ENCODE measurements at places on chromosomes 7 and 10.

DNA sequence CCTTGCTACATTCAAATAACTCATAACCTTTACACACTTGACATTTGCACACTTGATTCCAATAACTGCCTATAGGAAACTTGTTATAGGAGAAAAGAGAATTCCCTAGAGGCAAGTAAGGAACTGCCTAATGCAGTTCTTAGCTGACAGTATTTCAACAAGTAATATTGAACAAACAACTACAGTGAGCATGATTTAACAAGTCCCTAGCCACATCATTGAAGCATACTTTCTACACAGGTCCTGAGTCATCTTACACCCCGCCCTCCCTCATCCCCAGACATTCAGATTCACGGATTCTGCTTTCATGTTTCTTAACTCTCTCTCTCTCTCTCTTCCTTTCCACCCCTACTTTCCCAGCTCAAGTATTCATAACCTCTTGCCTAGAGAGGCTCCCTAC, 153.5 kb downstream of the LSM5 start:
- no peak for DNase-seq

GRCh38 chr10:103855852-103856796, 748 bp upstream of the SH3PXD2A start:
- no peak for DNase-seq

DNA sequence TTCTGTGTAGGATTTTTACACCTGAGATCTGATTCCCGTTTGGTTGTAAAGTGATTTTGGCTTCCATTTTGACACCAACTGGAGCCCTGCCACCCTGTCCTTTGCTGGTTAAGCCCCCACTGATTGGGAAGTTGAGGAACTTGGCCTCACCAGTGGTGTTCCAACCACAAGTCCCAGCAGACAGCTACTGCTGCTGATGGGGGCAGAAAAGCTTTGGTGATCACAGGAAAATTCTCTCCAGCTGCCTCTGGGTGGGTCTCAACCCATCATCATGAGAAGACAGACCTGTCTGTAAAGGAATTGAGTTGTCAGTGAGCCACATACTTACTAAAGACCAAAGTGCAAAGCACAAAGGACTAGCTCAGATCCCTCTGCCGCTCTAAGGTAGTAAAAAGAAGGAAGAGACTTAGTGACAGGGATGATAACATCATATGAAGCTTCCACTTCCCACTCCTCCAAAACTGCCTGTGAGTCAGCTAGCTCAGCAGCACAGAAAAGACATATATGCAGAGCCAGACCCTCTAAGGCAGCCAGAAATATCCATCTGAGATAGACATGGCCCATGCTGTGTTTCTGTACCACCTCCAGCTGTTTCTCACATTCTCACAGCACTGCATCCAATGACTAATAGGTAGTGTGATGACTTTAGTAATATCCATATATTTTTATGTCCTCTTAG, 22.4 kb upstream of the LRRC17 start:
- no peak for DNase-seq

DNA sequence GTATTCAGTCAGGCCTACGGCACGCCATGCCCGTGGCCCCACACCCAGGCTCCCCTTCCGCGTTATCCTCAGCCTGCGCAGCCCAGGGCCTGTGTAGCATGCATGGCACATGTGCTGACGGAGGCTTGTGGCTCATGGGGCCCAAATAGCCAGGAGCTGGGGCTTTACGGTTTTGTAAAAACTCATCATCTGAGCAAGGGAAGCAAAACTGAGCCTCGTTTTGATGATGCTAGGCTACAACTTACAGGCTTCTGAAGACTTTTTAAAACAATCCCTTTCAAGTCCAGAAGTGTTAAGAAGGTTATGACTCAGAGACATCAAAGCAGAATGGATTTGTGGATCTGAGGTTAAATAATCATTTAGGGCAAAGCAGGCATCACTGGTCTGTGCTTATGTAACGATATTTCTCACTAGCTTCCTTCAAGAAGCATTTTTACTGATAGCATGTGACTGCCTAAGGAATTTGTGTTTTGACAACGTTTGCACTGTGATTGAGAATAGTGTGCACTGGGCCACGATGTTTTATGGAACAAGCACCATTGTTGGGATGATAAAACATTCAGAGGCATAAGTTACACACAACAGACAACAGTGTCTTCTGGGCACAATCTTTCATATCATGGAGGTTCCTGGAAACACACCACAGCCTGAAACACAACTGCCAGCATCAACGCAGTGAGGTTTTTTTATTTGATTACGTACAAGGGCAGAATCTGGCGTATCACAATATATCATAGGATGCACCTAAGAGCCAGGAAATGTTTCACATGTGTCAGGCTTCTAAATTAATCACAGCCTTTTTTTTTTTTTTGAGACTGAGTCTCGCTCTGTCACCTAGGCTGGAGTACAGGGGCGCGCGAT, 274.3 kb downstream of the CCDC3 start:
- DNase-seq: no peak

GRCh38 chr10:48990226-48990625, 50.6 kb upstream of the LRRC18 start:
- DNase-seq: no peak

Data from CD4-positive, alpha-beta T cell treated with Interferon alpha-2 for 1 hour (primary cell).